Uterus (tissue), 4 donors: ENCODE measurements at places on chromosomes 1 and 21.

DNA sequence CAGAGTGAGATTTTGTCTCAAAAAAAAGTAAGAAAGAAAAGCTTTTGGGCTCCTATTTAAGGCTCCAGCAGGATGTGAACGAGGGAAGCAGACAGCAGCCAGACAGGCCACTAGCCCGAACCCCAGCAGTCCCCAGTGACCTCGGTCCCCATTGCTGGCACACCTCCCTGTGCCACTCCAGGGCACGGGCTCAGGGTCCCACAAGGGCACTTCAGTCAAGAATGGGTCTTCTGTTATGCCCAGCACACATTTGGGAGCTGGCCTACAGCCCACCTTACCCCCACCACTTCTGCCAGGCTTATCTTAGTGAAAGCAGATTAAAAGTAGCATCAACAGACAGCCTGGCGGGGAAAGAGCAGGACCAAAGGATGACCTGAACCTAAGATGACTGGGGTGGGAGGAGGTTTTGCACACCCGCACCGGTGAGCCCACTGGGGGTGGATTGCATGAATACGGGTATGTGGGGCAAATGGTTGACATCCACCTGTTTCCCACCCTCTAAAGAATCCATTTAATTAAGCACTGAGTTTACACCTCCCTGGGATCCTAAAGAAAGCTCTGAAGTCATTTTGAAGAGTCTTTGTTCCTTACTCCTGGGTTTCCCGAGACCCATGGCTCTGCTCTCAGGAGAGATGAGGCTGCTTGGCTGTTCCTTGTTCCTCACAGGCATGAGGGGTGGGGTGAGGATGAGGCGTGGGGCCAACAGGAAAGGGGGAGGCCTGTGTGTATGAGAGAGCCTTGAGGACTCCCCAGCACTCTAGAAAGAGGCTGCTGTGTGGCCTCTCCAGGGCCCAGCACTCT lies 4.7 kb downstream of the CHI3L1 start:
- no peaks in the 10 kb centered on the region for H3K4me1 ChIP-seq
- DNase-seq: no peak
- H3K36me3 ChIP-seq: no peaks in the 10 kb centered on the region
- no peak overlapping the region for H3K27ac ChIP-seq
- no peaks in the 10 kb centered on the region for H3K27me3 ChIP-seq

DNA sequence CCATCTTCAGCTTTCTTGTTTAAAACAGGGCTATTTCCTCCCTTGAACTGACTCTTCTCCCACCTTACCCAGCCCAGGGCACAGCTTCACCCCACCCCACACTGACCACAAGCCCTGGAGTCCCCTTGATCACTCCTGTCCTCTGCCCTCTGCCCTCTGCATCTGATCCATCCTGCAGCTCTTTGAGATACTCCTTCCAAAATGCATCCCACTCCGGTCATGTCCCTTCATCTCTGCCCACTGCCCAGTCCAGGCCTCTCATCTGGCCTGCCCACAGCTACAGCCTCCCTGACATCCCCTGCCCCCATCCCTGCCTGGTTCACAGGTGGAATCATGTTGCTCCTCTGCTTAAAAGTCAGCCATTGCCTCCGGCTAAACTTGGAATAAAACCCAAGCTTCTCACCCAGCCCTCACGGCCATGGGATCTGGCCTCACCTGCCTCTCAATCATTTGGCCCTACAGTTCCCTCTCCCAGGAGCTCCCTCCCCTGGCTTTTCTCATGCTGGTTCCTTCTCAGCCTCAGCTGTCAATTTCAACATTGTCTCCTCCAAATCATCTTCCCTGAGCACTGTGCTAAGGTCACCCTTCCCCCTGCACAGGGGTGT lies 202.0 kb downstream of the MATN1 start:
- DNase-seq: peak; percentile 10
- H3K4me1 ChIP-seq: no peaks in the 10 kb centered on the region
- no peak overlapping the region for H3K4me3 ChIP-seq
- H3K36me3 ChIP-seq: no peaks in the 10 kb centered on the region
- H3K27ac ChIP-seq: no peak overlapping the region

DNA sequence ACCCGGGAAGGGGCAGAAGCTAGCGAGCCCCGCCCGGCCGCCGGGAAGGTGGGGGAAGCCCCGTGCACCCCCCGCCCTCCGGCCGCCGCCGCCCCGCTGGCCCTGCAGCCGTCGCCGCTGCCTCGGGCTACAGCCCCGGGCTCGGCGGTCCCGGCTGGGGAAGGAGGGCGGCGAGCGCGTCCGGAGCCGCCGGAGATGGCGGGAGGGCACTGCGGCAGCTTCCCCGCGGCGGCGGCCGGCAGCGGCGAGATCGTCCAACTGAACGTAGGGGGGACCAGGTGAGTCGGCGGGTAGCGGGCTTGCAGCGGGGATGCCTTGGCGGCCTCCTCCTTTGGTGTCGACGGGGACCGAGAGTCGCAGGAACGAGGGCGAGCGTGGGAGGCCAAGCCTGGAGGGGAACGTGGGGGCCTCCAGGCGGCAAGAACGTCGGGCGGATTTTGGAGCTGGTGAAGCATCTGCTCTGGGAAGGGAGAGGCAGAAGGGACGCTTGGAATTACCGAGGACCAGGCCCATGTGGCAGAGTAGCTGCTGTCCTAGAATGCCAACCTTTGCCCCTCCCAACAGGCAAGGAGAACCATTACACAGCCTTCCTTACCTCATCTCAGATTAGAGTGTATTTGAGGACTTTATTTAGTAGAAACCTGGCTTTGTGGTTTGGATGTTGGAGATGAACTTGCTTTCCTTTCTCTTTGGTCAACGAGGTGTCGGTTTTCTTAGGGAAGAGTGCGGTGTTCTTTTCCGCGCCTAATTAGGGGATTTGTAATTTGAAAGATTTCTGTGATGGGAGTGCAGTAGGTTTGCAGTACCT lies 591 bp downstream of the KCTD3 start:
- no peaks in the 10 kb centered on the region for H3K36me3 ChIP-seq
- H3K27me3 ChIP-seq: no peaks in the 10 kb centered on the region
- H3K4me1 ChIP-seq: no peaks in the 10 kb centered on the region
- DNase-seq: peak; percentile 45

GRCh38 chr21:25563361-25564116 lies 43.7 kb downstream of the MRPL39 start:
- no peaks in the 10 kb centered on the region for H3K36me3 ChIP-seq
- no peaks in the 10 kb centered on the region for H3K27me3 ChIP-seq
- no peak overlapping the region for H3K27ac ChIP-seq

DNA sequence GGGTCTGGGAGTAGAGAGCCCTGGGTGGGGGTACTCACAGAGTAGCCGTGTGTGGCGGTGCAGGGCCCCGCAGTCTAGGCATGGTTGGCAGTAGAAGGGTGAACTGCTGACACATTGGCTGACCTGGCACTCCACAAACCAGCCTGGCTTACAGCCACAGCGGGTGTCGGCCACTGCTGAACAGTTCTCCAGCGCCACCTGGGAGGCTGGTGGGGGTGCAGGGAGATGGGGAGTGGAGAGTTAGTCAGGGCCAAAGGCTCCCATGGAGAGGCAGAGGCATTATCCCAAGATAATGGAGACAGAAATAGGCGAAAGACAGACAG lies 1.5 kb downstream of the TNFRSF25 start:
- peaks cover 5% of the 10 kb centered on the region for H3K4me1 ChIP-seq
- no peaks in the 10 kb centered on the region for H3K27me3 ChIP-seq

DNA sequence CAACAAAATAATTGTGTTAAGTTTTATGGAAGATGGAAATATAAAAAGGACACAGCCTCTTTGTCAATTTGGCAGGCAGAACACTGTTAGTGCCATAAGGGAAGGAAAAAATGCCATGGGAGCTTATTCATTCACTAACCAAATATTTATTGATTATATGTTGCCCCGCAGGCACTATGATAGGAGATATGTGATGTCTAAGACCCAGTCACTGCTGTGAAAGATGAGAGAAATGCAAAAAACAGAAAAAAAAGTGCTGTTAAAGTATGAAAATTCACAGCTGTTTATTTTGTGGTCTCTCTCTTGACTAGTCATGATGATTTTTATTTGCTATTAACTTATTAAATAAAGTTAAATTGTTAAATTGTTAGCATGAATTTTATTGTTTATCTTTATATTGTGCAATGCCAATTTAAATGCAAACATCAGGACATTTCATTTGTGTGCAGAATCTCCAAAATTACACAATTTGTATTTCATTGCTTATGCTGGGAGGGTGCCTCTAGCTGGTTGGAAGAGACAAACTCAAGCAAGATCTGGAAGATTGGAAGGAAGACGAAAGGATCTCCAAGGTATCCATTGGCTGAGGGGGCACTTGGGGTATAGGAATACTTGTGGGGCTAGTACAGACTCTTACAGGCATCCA lies 17.8 kb upstream of the PTGFR start:
- no peak overlapping the region for H3K27ac ChIP-seq
- no peaks in the 10 kb centered on the region for H3K36me3 ChIP-seq
- no peak overlapping the region for H3K4me3 ChIP-seq
- no peaks in the 10 kb centered on the region for H3K27me3 ChIP-seq

DNA sequence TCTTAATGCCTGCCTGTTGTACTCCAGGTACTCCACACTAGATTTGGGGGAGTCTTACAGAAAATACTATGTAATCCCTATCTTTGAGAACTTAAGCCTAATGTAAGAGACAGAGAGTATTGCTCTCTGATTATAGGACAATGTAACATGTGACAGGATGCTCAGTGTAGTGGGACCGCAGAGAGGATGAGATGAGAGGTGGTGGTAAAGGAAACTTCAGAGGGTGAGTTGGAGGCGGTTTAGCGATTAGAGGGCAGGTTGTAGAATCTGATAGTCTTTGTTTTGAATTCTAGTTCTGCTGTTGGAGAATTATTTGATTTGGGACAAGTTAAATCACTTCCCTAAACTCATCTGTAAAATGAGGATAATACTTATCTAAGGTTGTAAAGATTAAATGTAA lies 5.4 kb downstream of the SOAT1 start:
- H3K4me1 ChIP-seq: peaks cover 11% of the 10 kb centered on the region
- H3K27ac ChIP-seq: no peak overlapping the region
- H3K36me3 ChIP-seq: no peaks in the 10 kb centered on the region
- no peak for DNase-seq
- no peak overlapping the region for H3K4me3 ChIP-seq

- peak overlapping the region; percentile 55 for H3K4me3 ChIP-seq
- H3K36me3 ChIP-seq: no peaks in the 10 kb centered on the region
- H3K27ac ChIP-seq: peak overlapping the region; percentile 99
- H3K4me1 ChIP-seq: peaks cover 43% of the 10 kb centered on the region
- no peaks in the 10 kb centered on the region for H3K27me3 ChIP-seq
Measured at GRCh38 chr1:150561254-150561973, 12.2 kb downstream of the ADAMTSL4 start.

DNA sequence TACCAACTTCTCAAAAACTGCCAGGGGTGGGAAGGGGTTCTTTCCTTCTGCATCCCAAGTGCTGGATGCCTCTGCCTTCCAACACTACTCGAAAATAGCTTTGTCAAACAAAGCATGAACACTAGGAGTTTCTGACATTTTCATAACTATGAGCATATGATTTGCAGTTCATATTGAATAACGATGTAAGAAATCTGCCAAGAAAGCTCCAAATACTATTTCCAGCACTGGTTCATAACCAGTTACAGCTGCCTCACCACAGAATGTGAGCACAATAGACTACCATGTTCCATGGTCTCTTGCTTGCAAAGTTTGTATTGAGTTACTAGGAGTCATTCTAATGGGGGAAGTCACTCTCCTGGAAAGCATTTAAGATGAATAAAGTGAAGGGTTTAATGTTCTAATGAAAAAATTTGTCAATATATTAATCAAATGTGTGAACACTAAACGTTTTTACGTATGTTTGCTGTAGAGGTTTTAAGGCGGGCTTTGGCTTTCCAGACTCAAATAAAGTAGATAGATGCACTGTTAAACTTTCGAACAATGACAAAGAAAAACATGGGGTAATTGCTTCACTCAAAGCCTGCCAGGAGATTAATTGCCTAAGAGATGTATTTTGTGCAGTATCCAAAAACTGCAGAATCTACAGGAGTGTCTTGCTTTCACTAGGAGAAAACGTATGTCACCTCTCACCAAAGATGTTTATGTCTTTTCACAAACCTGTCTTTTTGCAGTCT lies 78.6 kb upstream of the UBE2U start:
- H3K36me3 ChIP-seq: no peaks in the 10 kb centered on the region
- H3K27me3 ChIP-seq: no peaks in the 10 kb centered on the region
- no peak overlapping the region for H3K4me3 ChIP-seq
- DNase-seq: no peak
- H3K27ac ChIP-seq: no peak overlapping the region

DNA sequence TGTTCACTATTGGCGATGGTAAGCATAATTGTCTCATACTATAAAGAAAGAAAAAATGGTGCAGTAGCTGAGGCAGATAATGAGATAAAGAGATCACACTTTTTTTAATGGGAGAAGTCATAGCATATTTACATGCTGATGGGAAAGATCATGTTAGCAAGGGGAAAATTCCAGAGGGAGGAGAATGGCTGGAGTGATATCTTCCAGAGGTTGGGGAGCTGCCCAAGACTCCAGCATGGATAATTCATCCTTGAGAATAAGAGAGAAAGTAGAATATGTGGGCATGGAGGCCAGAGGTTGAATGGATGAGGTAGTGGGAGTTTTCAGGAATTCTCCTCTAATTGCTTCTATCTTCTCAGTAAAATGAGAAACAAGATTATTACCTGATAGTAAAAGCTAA lies 45.8 kb upstream of the RGS1 start:
- DNase-seq: no peak
- H3K4me3 ChIP-seq: no peak overlapping the region
- H3K27me3 ChIP-seq: no peaks in the 10 kb centered on the region
- no peaks in the 10 kb centered on the region for H3K4me1 ChIP-seq
- peak overlapping the region; percentile 70 for H3K27ac ChIP-seq
- H3K36me3 ChIP-seq: no peaks in the 10 kb centered on the region

DNA sequence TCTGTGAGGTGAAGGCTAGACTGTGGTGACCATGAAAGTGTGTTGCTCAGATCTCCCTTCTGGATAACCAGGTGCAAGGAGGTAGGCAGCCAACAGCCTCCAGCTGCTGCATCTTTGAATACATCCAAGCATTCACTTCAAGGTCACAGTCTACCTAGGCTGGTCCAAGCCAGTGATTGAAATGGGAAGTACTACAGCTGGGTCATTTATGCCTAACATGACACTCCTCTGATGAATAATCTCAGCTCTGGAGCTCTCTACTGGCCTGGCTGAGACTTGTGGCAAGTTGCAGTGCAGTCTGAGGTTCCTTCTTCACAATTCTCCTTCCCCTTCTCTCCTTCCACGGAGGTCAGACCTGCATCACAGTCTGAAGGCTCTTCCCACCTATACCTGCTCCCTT lies 35.0 kb upstream of the ARHGAP29 start:
- H3K36me3 ChIP-seq: no peaks in the 10 kb centered on the region
- H3K4me3 ChIP-seq: no peak overlapping the region
- no peak overlapping the region for H3K27ac ChIP-seq
- H3K4me1 ChIP-seq: no peaks in the 10 kb centered on the region
- no peak for DNase-seq

- no peaks in the 10 kb centered on the region for H3K36me3 ChIP-seq
- H3K4me1 ChIP-seq: no peaks in the 10 kb centered on the region
- no peak overlapping the region for H3K4me3 ChIP-seq
- H3K27me3 ChIP-seq: no peaks in the 10 kb centered on the region
- no peak overlapping the region for H3K27ac ChIP-seq
Measured at GRCh38 chr21:40760821-40761220, 86.1 kb downstream of the DSCAM start.

- H3K27ac ChIP-seq: no peak overlapping the region
- H3K4me1 ChIP-seq: no peaks in the 10 kb centered on the region
- no peaks in the 10 kb centered on the region for H3K27me3 ChIP-seq
- H3K4me3 ChIP-seq: no peak overlapping the region
Measured at GRCh38 chr1:97610748-97611147, 310.1 kb downstream of the DPYD start.
